ENCODE measurements at places on chromosomes 12 and 14. TPM values are rescaled to one million over a fixed set of nuclear protein-coding genes. Genes with fewer than 3 reads are reported as not detected.

The CNTN1 gene
- total RNA-seq: 4.1 TPM

The EAPP gene
- total RNA-seq: 49.1 TPM

The ZC3H10 gene
- total RNA-seq: 3.7 TPM

The ADAMTS20 gene
- total RNA-seq: 0.36 TPM

The RNF212B gene
- total RNA-seq: 1.2 TPM

The RESF1 gene
- total RNA-seq: 63.8 TPM

The PPP4R4 gene
- 3.8 TPM for total RNA-seq

The CISTR gene
- not detected for total RNA-seq

The SERPINA5 gene
- 88.8 TPM for total RNA-seq

The LBHD2 gene
- not detected for total RNA-seq

The SLCO1B1 gene
- 33.4 TPM for total RNA-seq

The ACRBP gene
- total RNA-seq: 0.20 TPM

The CYP27B1 gene
- total RNA-seq: 0.23 TPM

The RECQL gene
- 43.7 TPM for total RNA-seq

The ERBB3 gene
- 128 TPM for total RNA-seq

GRCh38 chr14:76203086-76204001, 51.6 kb downstream of the GPATCH2L start:
- H3K27ac ChIP-seq: peak overlapping the region; percentile 54
- no peak overlapping the region for H3K4me3 ChIP-seq
- no peaks in the 10 kb centered on the region for H3K4me1 ChIP-seq
- DNase-seq: peak; percentile 53

- no peaks in the 10 kb centered on the region for H3K36me3 ChIP-seq
- no peaks in the 10 kb centered on the region for H3K27me3 ChIP-seq
- DNase-seq: no peak
- H3K4me1 ChIP-seq: peaks cover 12% of the 10 kb centered on the region
These were observed 150.3 kb upstream of the ARHGAP5 start for GRCh38 chr14:31926652-31927347.

DNA sequence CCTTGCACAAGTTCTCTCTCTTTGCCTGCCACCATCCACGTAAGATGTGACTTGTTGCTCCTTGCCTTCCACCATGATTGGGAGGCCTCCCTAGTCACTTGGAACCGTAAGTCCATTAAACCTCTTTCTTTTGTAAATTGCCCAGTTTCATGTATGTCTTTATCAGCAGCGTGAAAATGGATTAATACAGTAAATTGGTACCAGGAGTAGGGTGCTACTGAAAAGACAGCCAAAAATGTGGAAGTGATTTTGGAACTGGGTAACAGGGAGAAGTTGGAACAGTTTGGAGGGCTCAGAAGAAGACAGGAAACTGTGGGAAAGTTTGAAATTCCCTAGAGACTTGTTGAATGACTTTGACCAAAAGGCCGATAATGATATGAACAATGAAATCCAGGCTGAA, 27.9 kb downstream of the STYK1 start:
- H3K4me3 ChIP-seq: no peak overlapping the region
- H3K4me1 ChIP-seq: no peaks in the 10 kb centered on the region
- H3K27me3 ChIP-seq: no peaks in the 10 kb centered on the region
- no peaks in the 10 kb centered on the region for H3K36me3 ChIP-seq
- H3K27ac ChIP-seq: no peak overlapping the region

DNA sequence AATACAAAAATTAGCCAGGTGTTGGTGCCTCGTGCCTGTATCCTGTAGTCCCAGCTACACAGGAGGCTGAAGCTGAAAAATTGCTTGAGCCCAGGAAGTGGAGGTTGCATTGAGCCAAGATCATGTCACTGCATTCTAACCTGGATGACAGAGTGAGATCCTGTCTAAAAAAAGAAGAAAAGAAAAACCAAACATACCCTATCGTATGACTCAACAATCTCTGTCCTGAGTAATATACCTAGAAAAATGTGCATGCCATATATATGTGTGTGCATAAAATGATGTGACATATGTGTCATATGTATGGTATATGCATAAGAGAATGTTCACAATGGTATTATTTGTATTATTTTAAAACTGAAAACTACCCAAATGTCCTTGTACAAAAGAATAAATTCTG, 261.5 kb upstream of the CLEC14A start:
- no peaks in the 10 kb centered on the region for H3K4me1 ChIP-seq
- no peaks in the 10 kb centered on the region for H3K36me3 ChIP-seq
- H3K27me3 ChIP-seq: no peaks in the 10 kb centered on the region

DNA sequence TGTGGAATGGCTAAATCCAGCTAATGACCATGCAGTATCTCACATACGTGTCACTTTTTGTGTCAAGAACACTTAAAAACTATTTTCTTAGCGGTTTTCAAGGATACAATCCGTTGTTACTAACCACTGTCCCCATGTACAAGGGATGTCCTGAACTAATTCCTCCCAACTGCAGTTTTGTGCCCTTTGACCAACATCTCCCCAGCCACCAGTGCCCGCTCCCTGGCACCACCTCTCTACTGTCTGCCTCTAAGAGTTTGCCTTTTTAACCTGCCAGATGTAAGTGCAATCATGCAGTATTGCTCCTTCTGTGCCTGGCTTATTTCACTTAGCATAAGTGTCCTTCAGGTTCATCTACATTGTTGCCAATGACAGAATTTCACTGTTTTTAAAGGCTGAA, 315.7 kb downstream of the TMEM121 start:
- H3K36me3 ChIP-seq: no peaks in the 10 kb centered on the region
- H3K27me3 ChIP-seq: no peaks in the 10 kb centered on the region
- no peak overlapping the region for H3K27ac ChIP-seq
- no peak for DNase-seq

- H3K36me3 ChIP-seq: no peaks in the 10 kb centered on the region
- H3K27me3 ChIP-seq: no peaks in the 10 kb centered on the region
- H3K27ac ChIP-seq: no peak overlapping the region
These were observed 26.4 kb upstream of the SLC7A8 start for GRCh38 chr14:23209651-23210423.

DNA sequence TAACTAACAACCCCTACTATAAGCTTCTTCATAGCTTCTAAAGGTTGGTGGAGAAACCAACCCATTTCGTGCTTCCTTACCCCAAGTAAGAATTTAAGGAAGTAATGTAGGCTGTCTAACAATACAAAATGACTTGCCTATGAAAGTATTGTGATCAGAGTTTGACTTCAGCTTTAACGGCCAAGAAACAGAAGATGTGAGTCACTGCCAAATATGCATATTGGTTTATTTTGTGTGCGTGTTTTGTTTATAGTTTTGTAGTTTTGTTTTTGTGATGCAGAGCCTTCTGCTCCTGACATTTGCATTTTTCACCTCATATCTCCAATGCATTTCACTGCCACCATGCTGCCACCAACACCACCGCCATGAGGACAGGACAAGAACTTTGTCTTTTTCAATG, 146.0 kb downstream of the FBXL14 start:
- H3K27ac ChIP-seq: no peak overlapping the region
- no peak for DNase-seq
- no peaks in the 10 kb centered on the region for H3K36me3 ChIP-seq
- peaks cover 4% of the 10 kb centered on the region for H3K4me1 ChIP-seq

- H3K4me1 ChIP-seq: no peaks in the 10 kb centered on the region
- H3K36me3 ChIP-seq: no peaks in the 10 kb centered on the region
- DNase-seq: no peak
- H3K27ac ChIP-seq: no peak overlapping the region
- H3K4me3 ChIP-seq: no peak overlapping the region
These were observed 41.3 kb upstream of the TMTC2 start for GRCh38 chr12:82645414-82645813.

DNA sequence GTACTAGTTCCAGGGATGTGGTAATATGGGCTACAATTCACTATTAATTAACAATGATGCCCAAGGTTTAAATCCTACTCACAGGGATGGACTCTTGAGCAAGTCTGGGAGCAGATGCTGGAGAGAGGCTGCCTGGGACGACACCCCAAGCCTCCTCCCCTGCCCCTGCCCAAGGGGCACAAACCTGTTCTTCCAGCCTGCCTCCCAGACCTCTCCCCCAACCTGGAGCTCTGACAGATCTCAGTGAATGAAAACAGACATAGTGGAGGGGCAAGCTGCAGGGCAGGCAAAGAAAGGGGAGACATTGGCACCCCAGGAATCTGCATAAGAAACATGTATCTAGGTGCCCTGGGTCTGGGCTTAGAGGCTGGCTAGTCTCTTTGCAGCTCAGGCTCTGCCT, 5.8 kb downstream of the KDM2B start:
- peaks cover 21% of the 10 kb centered on the region for H3K4me1 ChIP-seq
- DNase-seq: no peak
- H3K27me3 ChIP-seq: no peaks in the 10 kb centered on the region
- no peak overlapping the region for H3K27ac ChIP-seq

- no peaks in the 10 kb centered on the region for H3K36me3 ChIP-seq
- H3K27ac ChIP-seq: no peak overlapping the region
- no peak for DNase-seq
- no peaks in the 10 kb centered on the region for H3K4me1 ChIP-seq
- no peak overlapping the region for H3K4me3 ChIP-seq
These were observed 242.9 kb downstream of the CHST11 start for GRCh38 chr12:104699489-104700190.

- H3K4me1 ChIP-seq: peaks cover under 1% of the 10 kb centered on the region
- no peaks in the 10 kb centered on the region for H3K36me3 ChIP-seq
- no peak overlapping the region for H3K27ac ChIP-seq
These were observed 82.4 kb downstream of the RTN1 start for GRCh38 chr14:59788176-59788575.

- peak; percentile 60 for DNase-seq
- peak overlapping the region; percentile 52 for H3K27ac ChIP-seq
These were observed 5.5 kb upstream of the ZNF740 start for GRCh38 chr12:53174881-53175491.

DNA sequence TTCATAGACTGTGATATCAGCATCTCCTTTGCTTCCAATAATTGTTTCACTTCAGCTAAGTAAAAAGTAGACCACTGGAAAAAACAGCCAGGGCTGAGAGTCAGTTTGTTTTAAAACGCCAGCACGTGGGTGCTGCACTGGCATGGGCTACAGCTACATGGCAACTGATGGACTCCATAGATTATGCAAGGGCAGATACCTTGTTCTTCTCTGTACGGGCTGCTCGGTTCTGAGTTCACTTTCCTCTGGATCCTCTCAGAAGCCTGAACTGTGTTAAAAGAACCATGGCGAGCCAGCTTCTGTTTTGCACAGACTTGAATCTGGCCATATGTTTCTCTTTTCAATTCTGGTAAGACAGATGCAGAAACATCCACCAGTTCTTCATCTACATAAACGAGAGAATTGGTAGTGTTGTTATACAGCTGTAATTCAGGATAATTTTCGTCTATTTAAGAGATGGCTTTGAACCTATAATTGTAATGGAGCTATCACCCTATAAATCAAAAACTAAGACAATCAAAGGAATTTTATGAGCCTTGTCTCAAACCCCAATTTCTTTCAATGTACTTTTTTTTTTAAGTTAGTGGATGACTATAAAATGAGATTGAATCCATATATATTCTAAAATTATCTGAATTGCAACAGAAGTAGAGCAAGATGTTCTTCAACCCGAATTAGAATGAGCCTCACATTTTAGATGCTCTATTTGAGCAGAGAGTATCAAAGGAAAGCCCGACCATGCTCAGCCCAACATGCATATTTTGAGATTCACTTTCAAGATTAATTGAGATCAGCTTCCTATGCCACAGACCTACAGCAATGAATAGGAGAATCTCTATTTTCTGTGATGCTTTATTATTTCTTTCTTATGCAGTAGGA, 31.5 kb downstream of the E2F7 start:
- H3K36me3 ChIP-seq: no peaks in the 10 kb centered on the region
- no peak overlapping the region for H3K27ac ChIP-seq
- H3K4me1 ChIP-seq: no peaks in the 10 kb centered on the region
- H3K27me3 ChIP-seq: no peaks in the 10 kb centered on the region
- no peak overlapping the region for H3K4me3 ChIP-seq

DNA sequence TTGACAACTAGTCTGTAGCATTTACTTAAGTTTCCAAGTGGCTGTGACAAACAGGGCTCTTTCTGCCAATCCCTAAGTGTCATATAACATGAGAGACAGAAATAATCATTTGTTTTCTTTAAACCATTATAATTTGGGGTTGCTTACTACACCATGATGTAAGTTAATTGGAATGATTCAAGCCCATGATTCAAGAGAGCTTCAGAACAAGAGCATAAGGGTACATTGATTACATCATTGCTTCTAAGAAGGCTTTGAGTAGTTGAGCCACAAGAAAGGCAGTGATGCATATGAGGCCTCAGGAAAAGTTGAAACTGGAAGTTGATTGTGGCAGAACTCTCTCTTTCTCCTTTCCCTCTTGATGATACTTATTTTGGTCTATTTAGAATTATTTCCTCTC, 444.0 kb downstream of the CCER1 start:
- no peak overlapping the region for H3K4me3 ChIP-seq
- DNase-seq: no peak
- no peaks in the 10 kb centered on the region for H3K4me1 ChIP-seq
- H3K27ac ChIP-seq: no peak overlapping the region
- no peaks in the 10 kb centered on the region for H3K36me3 ChIP-seq
- no peaks in the 10 kb centered on the region for H3K27me3 ChIP-seq

GRCh38 chr12:48824905-48825304, 6.6 kb downstream of the CACNB3 start:
- DNase-seq: no peak
- no peak overlapping the region for H3K27ac ChIP-seq
- no peaks in the 10 kb centered on the region for H3K4me1 ChIP-seq
- H3K4me3 ChIP-seq: no peak overlapping the region
- H3K36me3 ChIP-seq: no peaks in the 10 kb centered on the region

DNA sequence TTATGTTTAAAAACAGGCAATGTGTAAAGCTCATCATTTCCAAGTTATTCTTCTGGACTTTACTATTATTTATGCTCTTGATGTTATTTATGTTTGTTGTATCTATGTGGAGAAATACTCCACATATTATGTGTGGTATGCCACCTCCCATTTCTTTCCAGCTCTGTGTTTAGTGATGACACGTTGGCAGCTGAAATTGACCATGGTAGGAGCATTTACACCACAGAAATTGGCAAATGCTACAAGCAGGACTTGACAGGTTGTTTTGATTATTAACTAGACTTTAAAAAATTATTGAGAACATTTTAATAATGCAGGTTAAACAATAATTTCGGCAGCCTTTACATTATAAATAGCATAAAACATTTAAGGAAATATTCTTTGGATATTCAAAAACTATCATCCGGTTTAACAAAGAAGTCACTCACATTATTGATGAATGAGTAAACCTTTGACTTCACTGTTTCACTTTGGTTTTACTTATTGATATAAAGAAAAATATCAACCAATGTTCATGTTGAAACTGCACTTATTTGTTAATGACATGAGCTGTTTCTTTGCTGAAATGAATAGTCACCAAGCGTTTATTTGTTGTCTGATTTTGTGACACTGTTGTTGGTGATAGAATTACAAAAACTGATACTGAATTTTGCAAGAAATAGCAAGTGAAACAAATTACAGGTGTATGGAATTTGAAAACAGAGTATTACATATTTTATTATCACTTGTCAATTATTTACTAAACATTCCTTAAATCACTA, 76.8 kb downstream of the HMGA2 start:
- H3K27me3 ChIP-seq: no peaks in the 10 kb centered on the region
- peaks cover 15% of the 10 kb centered on the region for H3K4me1 ChIP-seq
- no peak overlapping the region for H3K27ac ChIP-seq
- DNase-seq: no peak
- no peaks in the 10 kb centered on the region for H3K36me3 ChIP-seq

GRCh38 chr14:101508948-101509729, 52.2 kb upstream of the DIO3 start:
- no peaks in the 10 kb centered on the region for H3K27me3 ChIP-seq
- H3K27ac ChIP-seq: no peak overlapping the region
- H3K36me3 ChIP-seq: no peaks in the 10 kb centered on the region
- H3K4me1 ChIP-seq: no peaks in the 10 kb centered on the region
- DNase-seq: no peak

- H3K27me3 ChIP-seq: peaks cover 14% of the 10 kb centered on the region
- H3K36me3 ChIP-seq: no peaks in the 10 kb centered on the region
- H3K4me1 ChIP-seq: peaks cover 13% of the 10 kb centered on the region
- no peak for DNase-seq
- no peak overlapping the region for H3K27ac ChIP-seq
- no peak overlapping the region for H3K4me3 ChIP-seq
These were observed 11.8 kb downstream of the SLC6A12 start for GRCh38 chr12:202081-202731.

Measured in hepatocyte (in vitro differentiated cells).